ENCODE measurements at places on chromosomes 4 and X. TPM values are rescaled to one million over a fixed set of nuclear protein-coding genes. Genes with fewer than 3 reads are reported as not detected.

GRCh38 chr4:130632731-130633604 is 1537.0 kb downstream of the C4orf33 start:
- DNase-seq: no peak

- DNase-seq: no peak
Observed at GRCh38 chr4:8228319-8229250, 29.5 kb downstream of the SH3TC1 start.

- DNase-seq: no peak
Observed at GRCh38 chrX:102627640-102628039, 23.6 kb upstream of the GPRASP1 start.

- no peak for DNase-seq
Observed at GRCh38 chrX:155880586-155881157, 473 bp upstream of the VAMP7 start.

GRCh38 chr4:168867128-168867527 is 142.9 kb downstream of the CBR4 start:
- no peak for DNase-seq

ADH4 gene
- total RNA-seq: 0.27 TPM

KIAA1210 gene
- total RNA-seq: not detected

FATE1 gene
- not detected for total RNA-seq

BGN gene
- 1,777 TPM for total RNA-seq

DCAF4L1 gene
- 0.14 TPM for total RNA-seq
